Upper lobe of right lung (tissue), 1 donor: ENCODE measurements at places on chromosomes 4 and X. TPM values are rescaled to one million over a fixed set of nuclear protein-coding genes. Genes with fewer than 3 reads are reported as not detected.

FRG2 gene
- not detected for total RNA-seq

GABRG1 gene
- total RNA-seq: not detected

ZNF157 gene
- total RNA-seq: 0.23 TPM

GPR173 gene
- 1.3 TPM for total RNA-seq

AWAT1 gene
- total RNA-seq: not detected

- no peak for DNase-seq
Measured at GRCh38 chr4:168781926-168782325, 228.1 kb downstream of the CBR4 start.

DNA sequence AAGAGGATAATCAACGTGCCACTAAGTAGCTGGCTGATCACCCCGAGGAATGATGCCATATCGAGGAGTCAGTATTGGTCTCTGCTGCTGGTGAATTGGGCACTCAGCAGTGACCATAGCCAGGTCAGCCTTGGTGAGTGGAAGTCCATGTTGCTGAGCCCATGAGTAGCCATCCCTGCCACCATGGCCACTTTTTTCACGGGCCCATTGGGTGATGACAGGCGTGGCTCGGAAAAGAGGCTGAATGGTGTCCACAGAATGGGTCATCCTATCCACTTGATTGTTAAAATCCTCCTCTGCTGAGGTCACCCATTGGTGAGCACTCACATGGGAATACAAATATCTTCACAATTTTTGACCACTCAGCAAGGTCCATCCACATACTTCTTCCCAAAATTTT lies 114.4 kb downstream of the UBE2NL start:
- DNase-seq: no peak

- DNase-seq: no peak
Measured at GRCh38 chr4:168152837-168153500, 60.6 kb downstream of the ANXA10 start.

GRCh38 chr4:15479913-15480185 lies 10.2 kb downstream of the CC2D2A start:
- DNase-seq: no peak

DNA sequence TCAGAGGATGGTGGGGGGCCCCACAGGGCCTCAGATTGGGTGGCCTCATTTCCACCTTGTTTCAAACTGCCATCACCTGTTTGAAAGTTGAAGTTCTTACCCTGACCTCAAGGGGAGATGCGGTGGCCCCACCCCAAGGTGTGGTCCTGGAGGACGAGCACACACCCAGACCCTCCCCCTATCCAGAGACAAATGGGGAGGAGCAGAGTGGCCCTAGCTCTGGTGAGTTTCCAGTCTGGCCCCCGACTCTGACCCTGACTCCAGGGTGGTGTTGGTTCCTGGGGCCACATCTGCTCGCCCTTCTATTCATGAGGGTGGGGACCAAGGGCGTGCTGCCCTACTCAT lies 36.3 kb upstream of the ADRA2C start:
- DNase-seq: no peak

GRCh38 chrX:17030580-17031270 lies 84.3 kb downstream of the REPS2 start:
- DNase-seq: no peak

DNA sequence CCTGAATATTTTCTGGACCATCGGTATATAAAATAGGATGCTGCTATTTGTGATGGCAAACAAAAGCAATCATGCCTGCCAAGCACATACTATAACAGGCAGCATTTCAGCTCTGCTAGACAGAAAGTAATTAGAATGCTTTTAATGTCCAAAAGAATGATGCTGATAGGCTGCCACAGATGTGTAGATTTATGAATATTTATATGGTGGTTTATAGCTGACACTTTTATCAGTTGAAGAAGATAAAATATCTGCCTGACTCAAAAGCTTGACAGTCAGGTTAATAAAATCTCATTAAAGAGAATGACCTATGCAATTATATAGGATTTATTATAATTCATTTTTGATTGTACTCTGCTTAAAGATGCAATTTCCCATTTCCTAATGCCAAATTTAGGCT lies 4.0 kb downstream of the BEND4 start:
- DNase-seq: no peak

DNA sequence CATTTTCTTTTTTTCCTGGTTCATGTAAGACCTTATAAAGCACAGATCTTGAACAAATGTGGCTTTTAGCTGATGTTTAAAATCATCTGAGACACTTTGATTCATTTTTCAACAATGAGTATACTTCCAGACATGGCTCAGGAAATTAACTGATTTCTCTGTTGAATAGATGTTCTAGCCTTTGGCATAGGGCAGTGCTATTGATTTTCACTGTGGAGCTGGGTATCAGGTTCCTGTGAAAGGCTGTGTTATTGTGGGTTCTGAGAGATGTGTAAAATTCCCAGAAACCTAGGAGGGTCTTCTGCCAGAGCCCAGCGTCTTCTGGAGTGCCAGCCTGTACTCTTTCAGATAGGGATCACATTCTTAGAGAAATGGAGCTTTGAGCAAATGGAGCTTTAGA lies 278.9 kb downstream of the EPHA5 start:
- no peak for DNase-seq

GRCh38 chr4:152200511-152201333 lies 335.2 kb downstream of the FBXW7 start:
- DNase-seq: no peak

DNA sequence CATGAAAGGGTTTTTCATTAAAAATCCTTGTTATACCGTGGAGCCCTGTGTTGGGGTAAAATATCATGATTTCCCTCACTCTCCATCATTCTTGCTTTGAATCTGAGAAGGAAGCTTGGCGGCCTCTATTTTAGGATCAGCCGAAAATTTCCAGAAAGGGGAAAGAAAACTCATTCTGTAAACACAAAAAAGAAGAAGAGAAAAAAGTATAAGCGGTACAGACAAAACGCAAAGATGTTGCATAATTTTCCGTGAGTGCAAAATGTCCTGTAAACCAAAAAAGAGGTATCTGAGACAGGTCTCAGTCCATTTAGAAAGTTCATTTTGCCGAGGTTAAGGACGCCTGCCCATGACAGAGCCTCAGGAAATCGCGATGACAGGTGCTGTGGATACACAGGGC lies 5.3 kb downstream of the CSF2RA start:
- DNase-seq: no peak

GRCh38 chrX:17814059-17814458 lies 47.0 kb downstream of the RAI2 start:
- no peak for DNase-seq

DNA sequence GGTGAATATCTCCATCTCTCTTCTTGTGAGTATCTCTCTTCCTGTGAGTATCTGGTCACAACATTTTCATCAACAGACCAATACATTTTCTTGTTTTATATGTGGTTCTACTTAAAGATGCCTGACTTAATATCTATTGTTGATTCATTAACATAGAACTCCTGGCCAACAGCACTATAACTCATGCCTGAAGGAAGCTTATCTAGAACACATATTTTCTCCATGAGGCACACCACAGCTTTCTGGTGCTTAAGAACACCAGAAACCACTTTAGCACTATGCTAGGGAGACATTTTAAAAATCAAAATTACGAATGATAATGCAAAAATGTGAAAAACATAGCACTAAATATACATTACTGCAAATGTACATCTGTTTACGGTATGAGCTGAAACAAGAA lies 190.4 kb downstream of the GABRB1 start:
- no peak for DNase-seq
